ENCODE measurements at places on chromosomes 3 and 15. TPM values are rescaled to one million over a fixed set of nuclear protein-coding genes. Genes with fewer than 3 reads are reported as not detected.

DNA sequence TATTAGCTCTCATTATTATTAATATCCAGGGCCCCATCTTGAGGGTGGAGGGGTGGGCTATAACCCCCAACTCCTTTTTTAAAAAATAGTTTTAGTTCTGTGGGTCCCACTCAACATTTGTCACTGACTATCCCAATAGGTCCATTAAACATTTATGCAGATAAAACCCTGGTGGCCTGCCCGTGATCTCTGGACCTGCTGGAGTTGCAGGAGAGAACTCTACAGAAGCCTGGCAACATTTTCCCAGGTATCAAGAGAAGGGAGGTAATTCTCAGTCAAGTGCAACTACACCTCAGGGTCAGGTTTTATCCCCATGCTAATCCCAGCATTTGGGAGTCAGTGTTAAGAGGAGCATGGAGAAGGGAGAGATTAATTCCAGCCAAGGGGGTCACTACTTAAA lies 264.4 kb upstream of the PROK2 start:
- no peak for DNase-seq

The LRRC49 gene
- 5.6 TPM for total RNA-seq

GRCh38 chr3:86743233-86743632 lies 247.7 kb downstream of the VGLL3 start:
- no peak for DNase-seq

DNA sequence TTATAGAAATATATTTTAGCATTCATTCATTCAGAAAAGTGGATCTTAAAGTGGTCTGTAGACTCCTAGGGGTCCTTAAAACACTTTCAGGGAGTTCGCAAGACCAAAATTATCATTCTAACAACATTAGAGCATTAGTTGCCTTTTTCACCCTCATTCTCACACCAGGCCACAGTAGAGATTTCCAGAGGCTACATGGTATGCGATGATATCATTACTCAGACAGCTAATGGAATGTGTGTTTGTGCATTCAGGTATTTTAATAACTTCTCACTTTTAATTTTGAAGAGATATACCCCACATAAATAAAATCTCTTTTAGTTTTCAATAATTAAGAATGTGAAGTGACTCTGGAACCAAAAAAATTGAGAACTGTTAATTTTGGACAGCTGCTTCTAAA lies 206.9 kb downstream of the NSUN3 start:
- DNase-seq, result no peak

The SLCO3A1 gene
- total RNA-seq, result 2.5 TPM

- no peak for DNase-seq
Measured at GRCh38 chr3:38133209-38133556, 3.7 kb downstream of the ACAA1 start.

The ATP10A gene
- total RNA-seq, result 1.4 TPM

DNA sequence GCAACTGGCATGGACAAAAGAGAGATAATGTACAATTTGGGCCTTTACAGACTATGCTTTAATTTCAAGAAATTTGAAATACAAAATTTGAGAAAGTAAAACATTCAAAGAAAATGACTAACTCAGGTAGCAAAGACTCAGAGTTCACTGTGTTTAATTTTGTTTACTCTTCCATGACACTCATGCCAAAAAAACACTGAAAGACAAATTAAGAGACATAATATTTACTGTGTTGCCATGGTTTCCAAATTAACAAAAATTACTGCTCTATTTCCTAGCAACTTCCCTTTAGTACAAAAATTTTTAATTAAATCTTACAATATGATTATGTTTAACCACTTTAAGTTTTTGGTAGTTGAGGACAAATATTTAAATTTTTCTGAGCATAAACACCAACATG lies 29.6 kb downstream of the LRRFIP2 start:
- DNase-seq, result no peak

DNA sequence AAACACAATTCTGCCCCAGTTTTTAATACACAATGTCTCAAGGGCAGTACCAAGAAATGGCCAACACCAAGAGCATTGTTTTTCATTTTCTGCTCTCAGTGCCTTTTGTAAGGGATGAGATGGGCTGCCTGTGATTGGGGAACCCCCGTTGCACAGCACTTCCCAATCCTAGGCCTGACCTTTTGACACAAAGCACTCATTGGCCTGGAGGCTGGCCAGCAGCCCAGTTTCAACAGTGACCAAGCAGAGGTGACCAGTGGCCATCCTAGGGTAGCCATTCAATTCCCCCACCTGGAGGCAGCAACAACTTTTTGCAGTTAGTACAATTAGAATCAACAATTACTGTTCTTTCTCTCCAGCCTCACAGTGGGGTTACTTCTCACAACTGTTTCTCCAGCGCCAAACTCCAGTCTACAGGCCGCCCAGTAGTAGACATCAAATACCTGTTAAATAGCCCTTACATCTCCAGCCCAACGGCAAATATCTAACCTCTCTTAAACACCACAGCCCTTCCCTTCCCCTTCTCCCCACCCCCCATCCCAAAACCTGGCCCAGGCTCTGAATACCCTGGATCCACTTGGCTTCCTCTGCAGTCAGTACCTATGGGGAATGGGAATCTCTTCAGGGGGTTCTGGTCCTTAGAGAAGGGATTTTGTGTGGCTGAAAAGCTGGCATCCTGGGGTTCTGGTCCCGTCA lies 8.9 kb upstream of the LRRC2 start:
- peak; percentile 58 for DNase-seq
